NCI-H1092 (cell line): ENCODE measurements at places on chromosomes 7 and 10.

GRCh38 chr7:90424720-90425119 lies 21.5 kb downstream of the CLDN12 start:
- DNase-seq = no peak

DNA sequence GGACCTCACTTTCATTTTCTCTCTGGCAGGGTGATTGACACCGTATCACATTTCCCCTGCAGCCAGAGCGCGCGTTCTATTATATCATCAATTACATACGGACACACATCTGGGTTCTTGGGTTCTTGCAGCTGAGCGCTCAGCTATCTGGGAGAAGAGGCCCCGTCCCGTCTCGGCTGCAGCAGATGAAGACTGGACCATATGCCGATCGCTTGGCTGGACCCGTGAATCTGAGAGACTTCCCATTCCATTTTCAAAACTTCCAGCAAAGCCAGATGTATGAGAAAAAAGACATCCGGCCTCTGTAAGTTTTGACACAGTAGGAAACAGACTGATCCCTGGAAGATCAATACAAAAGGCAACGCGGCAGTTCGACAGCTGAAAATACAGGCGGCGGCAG lies 99.8 kb downstream of the JCAD start:
- DNase-seq = no peak

DNA sequence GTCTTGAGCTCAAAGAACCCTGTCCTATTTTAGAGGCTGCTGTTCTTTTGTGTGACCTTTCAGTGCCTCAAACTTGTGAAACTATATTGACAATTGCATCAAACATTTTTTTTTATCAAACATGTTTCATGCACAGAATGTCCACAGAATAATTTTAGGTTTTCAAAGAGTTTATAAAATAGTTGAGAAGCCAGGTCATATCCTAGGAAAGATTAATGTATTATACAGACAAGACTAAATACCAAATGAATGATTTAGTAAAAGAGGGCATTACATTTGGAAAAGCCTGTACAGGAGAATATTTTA lies 67.0 kb downstream of the CDK6 start:
- DNase-seq = no peak

- DNase-seq = no peak
Measured at GRCh38 chr7:119010635-119011034, 786.1 kb downstream of the ANKRD7 start.

DNA sequence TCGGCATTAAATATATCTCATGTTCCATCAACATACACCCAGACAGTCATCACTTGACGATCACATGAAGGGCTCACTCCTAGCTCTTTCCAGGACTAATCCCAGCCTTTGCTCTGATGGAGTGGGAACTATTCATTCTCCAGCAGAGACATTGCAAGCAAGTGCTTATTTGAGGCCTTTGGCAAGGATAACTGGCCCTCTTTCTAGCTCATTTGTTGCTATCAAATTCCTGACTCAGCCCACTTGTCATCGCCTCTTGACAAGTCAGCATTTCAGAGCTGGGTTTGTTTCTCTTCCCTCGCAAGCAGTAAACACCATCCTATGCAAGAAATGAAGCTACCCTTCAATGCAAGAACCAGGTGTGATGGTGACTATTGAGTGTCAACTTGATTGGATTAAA lies 1165.7 kb upstream of the AUTS2 start:
- no peak for DNase-seq

- DNase-seq = no peak
Measured at GRCh38 chr7:43433639-43434038, 149.3 kb upstream of the STK17A start.

DNA sequence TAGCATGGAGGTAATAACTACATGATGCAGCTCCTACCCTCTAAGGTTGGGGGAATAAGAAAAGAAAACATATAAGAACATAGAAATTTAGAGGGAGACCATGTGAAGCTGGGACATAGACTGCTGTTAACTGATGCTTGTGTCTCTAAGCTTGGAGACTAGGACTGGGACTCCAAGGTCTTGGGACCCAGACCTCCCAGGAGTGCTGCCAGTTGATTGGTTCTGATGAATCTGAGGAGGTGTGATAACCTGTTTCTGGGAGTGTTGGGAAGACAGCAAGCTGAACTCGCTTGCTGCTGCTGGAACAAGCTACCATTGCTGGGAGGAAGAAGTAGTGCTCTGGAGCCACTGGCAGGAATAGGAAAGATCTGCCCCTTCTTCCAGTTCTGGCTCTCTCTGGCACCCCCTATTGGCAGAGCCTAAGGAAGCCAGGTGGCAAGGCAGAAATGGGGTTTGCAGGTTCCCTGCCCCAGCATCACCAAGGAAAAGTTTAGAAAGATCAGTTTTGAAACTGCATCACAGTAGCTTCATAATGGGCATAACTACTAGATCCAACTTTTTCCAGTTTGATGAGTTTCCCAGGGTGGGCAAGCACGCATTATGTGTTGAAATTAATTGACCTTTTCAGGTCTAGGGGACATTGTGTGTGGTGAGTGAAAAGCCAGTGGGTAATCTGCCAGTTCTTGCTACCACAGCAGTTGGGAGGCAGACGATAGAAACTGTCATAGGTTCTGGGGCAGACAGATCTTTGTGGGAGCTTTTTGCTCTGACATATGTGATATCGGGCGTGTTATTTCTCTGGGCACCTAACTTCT lies 140.7 kb downstream of the SND1 start:
- no peak for DNase-seq
